ENCODE measurements at places on chromosomes 3 and 15. TPM values are rescaled to one million over a fixed set of nuclear protein-coding genes. Genes with fewer than 3 reads are reported as not detected.
A peak's percentile ranks its signal among the peaks of the same experiment; 100 is the strongest.

GRCh38 chr15:90334304-90334731 is 17.8 kb upstream of the ZNF774 start:
- no peaks in the 10 kb centered on the region for H3K27me3 ChIP-seq
- no peak overlapping the region for H3K4me3 ChIP-seq
- H3K27ac ChIP-seq, result no peak overlapping the region
- DNase-seq, result no peak
- H3K36me3 ChIP-seq, result no peaks in the 10 kb centered on the region
- no peaks in the 10 kb centered on the region for H3K4me1 ChIP-seq

DNA sequence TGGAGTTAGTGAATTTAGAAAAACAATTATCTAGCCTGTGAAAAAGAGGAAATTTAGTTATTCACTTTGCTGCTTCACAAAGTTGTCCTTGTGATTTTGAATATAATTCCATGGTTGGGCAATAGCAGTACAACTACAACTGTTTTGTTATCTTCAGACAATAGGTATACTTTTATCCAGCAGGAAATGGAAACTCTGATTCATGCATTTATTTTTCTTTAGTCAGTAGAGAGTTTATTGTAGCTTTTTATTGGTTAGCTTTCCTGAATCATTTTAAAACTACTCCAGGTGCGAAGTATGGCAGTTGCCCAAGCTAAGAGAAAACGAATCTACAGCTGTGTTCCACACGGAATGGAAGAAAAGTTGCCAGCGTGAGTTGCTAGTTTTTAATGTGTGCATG is 80.3 kb downstream of the TM4SF4 start:
- peaks cover 14% of the 10 kb centered on the region for H3K4me1 ChIP-seq
- H3K27me3 ChIP-seq, result no peaks in the 10 kb centered on the region
- H3K27ac ChIP-seq, result peak overlapping the region; percentile 69
- no peak for DNase-seq
- H3K36me3 ChIP-seq, result no peaks in the 10 kb centered on the region
- H3K4me3 ChIP-seq, result no peak overlapping the region

- H3K27me3 ChIP-seq, result no peaks in the 10 kb centered on the region
- no peak overlapping the region for H3K27ac ChIP-seq
- no peaks in the 10 kb centered on the region for H3K4me1 ChIP-seq
- DNase-seq, result no peak
These were observed 8.4 kb upstream of the SNRPA1 start for GRCh38 chr15:101303408-101303807.

GRCh38 chr15:74376825-74377581 is 9.6 kb upstream of the CYP11A1 start:
- no peaks in the 10 kb centered on the region for H3K27me3 ChIP-seq
- H3K4me3 ChIP-seq, result no peak overlapping the region
- H3K27ac ChIP-seq, result no peak overlapping the region
- H3K4me1 ChIP-seq, result peaks cover 11% of the 10 kb centered on the region
- no peaks in the 10 kb centered on the region for H3K36me3 ChIP-seq

DNA sequence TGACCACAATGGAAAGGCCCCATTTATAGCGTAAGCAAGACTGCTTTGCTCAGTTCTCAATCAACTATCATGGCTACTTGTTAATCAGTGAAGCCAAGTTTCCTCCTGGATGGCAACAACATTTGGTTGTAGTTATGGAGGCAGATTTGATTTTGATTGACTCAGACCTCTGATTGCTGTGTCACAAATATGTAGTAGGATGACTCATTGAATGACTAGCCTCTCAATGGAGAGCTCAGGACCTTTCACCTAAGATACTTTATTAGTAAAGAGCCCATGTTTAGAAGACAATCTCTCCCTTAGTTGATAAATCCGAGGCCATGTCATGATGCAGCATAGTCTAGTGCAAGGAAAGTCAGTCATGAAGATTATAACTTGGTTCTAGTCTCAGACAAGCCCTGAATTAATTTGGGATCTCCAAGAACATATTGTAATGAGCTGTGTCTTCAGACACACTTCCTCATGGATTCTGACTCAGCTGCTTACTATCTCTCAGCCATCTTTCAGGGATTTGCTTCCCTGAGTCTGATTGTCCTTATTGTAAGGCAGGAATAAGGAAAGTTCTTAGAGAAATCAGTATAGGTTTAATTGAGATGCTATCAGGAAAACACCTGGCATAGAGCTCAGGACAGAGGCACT is 397.4 kb upstream of the TMCO5A start:
- no peak overlapping the region for H3K27ac ChIP-seq
- no peak overlapping the region for H3K4me3 ChIP-seq
- DNase-seq, result no peak
- no peaks in the 10 kb centered on the region for H3K27me3 ChIP-seq
- no peaks in the 10 kb centered on the region for H3K4me1 ChIP-seq

DNA sequence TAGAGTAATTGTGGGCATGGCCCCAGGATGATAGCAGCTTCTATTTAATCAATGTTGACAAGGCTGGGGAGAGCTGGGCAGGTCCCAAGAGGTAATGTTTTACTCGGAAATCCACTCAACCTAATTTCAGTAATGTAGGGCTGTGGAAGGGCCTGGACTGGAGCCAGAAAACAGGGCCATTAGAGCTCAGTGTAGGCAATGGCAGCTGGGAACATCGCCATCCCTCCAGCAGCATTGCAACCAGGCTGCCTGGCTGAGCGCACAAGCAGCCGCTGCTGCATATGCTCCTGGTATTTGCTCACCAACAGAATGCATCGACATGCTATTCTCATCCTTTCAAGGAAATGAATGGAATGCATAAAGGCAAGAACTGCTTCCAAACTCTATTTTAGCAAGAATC is 90.0 kb downstream of the GAP43 start:
- H3K4me1 ChIP-seq, result no peaks in the 10 kb centered on the region
- H3K27ac ChIP-seq, result no peak overlapping the region
- H3K27me3 ChIP-seq, result no peaks in the 10 kb centered on the region
- no peak overlapping the region for H3K4me3 ChIP-seq

DNA sequence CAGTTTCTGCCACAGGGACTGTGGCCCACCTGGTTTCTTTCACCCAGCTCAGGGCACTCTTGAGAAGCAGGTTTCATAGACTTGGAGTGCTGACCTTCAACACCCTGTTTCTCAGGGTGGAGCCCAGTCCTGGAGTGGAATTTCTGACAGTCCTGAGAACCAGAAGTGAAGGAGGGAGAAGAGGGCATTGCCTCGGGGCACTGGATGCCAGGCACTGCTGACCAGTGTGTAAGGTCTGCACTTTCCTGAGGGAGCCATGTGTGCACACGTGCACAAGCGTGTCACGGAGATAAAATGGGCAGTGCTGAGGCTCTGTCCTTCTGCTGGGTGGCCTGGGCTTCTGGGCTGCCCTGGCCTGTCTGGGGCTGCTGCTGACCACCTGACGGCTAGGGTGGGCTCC is 118.5 kb downstream of the SEC22A start:
- H3K27me3 ChIP-seq, result no peaks in the 10 kb centered on the region
- no peaks in the 10 kb centered on the region for H3K4me1 ChIP-seq
- H3K36me3 ChIP-seq, result no peaks in the 10 kb centered on the region
- no peak for DNase-seq
- no peak overlapping the region for H3K4me3 ChIP-seq

The CHRNA3 gene
- total RNA-seq, result not detected
